ENCODE measurements at places on chromosomes 16 and 17.

GRCh38 chr16:35678-36305, 17.6 kb downstream of the POLR3K start:
- DNase-seq = peak; percentile 4

- DNase-seq = no peak
These were observed 27.5 kb downstream of the TMC7 start for GRCh38 chr16:19011169-19011731.

- no peak for DNase-seq
These were observed 208.3 kb downstream of the RGS9 start for GRCh38 chr17:65345261-65346005.

DNA sequence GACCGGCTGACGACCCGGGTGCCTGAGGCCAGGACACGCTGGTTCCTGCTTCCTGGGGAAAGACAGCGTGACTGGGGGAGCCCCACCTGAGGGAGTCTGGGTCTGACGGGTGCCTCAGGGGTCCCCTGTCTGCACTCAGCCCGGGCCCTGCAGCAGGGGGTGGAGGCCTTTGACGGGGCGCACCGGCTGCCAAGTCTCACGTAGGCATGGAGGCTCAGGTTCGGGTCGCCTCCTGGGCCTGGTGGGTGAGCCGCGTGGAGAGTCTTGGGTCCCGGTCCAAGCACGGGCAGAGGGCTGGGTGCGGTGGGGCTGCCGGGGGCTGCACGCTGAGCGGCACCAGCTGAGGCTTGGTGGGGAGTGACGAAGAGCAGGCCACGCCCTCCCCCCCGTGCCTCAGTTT, 40.9 kb downstream of the SOX8 start:
- DNase-seq = no peak

GRCh38 chr17:38632334-38632733, 26.6 kb upstream of the SRCIN1 start:
- DNase-seq = no peak

DNA sequence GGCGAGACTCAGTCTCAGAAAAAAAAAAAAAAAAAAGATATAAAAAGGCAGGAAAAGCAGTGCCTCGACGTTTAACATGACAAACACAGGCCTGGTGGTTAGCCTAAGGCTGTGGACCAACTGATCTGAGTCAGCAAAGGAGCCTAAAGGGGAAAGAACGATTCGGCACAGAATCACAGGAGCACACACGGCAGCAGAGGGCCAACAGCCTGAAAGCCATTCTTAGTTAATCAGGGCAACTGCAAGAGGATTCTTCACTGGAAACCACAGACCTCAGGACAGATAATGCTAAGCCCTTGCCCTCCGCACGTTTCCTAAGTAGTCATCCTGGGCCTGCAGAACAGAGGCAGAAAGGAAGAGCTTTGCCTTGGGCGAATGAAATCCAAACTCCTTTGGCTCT, 14.7 kb downstream of the TMEM11 start:
- DNase-seq = no peak

DNA sequence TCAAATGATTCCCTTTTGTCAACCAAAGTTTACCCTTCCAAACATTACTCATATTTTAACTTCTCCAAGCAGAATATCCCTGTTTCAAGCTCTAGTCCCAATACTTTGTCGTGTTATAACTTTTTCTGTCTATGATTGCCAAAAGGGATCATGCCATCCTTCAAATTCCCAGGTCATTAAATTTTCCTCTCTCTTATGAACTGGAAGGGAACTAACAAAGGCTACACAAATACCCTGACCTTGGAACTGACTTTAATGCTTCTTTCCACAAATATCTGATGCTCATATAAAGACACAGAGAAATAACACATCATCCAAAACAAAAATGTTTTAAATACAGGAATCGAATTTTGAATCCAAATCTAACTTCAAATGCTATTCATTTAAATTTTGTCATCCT, 1352.7 kb downstream of the CDH11 start:
- no peak for DNase-seq

DNA sequence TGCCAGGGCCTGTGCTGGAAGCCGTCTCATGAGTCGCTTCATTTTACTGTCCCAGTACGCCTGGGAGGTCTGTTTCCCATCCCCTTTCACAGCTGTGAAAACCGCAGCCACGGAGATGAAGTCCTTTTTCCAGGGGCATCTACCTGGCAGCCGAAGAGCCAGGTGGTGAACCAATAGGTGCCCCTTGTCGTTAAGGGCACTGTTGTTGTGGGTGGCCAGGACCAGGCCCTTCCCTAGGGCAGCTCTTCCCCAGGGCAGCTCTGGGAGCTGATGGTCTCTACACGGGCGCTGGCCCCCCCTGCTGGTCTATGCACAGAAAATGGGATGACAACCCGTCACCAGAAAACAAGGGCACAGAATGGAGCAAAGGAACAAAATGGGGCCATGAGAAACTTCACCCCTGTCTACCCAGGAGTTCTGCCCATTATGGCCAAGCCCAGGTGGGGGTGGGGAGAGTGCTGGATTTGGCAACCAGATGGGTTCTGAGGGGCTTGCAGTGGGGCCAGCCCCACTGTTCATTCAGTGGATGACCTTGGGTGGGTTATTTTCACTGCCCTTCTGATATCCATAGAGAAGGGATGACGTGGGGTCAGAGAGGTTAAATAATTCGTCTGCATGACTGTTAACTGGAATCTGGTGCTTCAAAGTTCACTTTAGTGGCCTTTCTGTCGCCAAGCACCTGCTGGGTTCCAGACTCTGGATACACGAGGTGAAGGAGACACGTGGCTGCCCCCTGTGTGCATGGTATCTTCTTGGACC, 11.5 kb downstream of the RMI2 start:
- DNase-seq = peak; percentile 93

- DNase-seq = peak; percentile 76
These were observed 3.3 kb upstream of the COG1 start for GRCh38 chr17:73189417-73190099.

GRCh38 chr16:15773968-15774367, 82.9 kb downstream of the MYH11 start:
- DNase-seq = no peak

GRCh38 chr17:70295731-70296130, 126.4 kb downstream of the KCNJ2 start:
- peak; percentile 62 for DNase-seq

DNA sequence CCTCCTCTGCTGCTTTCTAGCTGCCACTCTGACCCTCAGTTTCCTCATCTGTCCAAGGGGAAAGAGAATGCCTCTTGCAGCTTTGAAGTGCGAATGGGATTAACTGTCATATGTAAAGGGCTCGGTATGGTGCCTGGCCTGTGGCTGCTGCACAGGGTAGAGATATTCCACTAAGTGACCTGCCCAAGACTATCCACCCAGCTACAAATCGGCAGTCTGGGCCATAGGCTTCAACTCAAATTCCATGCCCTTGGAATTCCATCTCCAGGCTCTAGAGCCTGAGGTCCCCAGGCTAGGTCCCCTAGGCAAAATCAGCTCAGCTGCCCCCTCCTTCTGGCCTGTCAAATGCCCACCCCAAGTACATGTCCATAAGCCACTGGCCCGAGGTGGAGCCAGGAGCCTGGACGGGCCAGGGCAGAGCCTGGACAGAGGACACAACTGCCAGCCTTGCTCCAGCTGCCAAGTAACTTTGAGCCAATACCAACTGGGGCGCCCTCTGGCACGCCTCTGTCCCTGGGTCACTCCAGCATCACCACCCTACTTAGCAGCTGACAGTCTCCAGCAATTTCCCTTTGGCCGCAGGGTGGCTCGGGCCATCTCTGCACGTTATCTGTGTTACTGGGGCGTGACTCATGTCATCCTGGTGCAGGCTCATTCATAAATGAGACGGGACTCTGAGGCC, 57.2 kb downstream of the SDK2 start:
- no peak for DNase-seq

GRCh38 chr17:4162775-4163466, 19.9 kb downstream of the CYB5D2 start:
- DNase-seq = peak; percentile 59

DNA sequence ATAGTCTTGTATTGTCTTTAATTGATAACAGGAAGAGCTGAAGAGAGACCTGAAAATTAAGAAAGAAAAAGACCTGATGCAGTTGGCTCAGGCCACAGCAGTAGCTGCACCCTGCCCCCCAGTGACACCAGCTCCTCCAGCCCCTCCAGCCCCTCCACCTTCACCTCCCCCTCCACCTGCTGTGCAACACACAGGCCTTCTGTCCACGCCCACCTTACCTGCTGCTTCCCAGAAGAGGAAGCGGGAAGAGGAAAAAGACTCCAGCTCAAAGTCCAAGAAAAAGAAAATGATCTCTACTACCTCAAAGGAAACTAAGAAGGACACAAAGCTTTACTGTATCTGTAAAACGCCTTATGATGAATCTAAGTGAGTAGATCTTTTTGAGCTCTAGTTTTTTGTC, 36.8 kb downstream of the C17orf58 start:
- no peak for DNase-seq

GRCh38 chr17:81084680-81085419, 49.9 kb downstream of the BAIAP2 start:
- no peak for DNase-seq

DNA sequence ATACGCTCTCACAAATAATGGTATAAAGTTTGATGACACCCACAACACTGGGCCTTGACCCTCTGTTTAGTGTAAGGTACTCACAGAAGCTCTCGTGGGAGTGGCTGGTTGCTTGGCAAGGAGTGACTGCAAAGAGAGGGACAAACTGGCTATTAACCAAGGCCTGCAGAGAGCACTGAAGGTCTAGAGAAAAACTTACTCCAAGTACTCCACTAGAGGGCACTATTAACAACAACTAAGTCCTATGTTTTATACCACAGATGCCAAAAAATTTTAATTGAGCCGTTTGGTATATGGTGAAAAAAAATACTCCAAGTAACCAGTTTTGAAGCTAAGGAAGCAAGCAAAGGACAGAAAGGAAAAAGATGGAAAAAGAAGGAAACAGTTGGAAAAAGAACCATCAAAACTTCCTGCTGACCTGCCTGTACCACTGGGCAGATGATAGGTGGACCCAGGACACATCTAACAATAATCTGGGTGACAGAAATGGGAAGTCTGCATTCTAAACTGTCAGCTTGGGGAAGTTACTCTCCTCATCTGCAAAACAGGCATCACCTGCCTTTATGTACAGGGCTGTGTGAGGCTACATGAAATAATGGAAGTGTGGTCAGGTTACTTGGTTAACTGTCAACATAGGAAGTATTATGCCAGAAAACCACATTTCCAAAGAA, 23.2 kb downstream of the DYNC1LI2 start:
- DNase-seq = peak; percentile 82

GRCh38 chr17:64028874-64029464, 8.5 kb upstream of the ICAM2 start:
- DNase-seq = peak; percentile 84

DNA sequence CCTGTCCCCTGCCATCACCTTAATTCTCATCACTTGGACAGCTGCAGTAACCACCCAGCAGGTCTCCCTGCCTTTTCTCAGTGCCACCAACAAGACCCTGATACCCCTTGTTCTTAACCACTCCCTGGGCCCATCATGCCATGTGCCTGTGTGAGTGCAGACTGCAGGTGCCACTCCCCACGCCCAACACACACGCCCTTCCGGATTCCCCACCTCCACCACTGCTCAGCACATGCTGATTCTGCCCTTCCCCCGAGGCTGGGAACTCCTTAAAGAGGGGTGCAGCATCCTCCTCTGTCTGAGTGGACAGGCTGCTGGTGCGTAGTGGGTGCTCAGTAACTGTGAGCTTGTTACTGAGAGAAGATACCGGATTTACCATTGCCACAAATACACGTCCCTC, 52.4 kb downstream of the PLD6 start:
- no peak for DNase-seq

DNA sequence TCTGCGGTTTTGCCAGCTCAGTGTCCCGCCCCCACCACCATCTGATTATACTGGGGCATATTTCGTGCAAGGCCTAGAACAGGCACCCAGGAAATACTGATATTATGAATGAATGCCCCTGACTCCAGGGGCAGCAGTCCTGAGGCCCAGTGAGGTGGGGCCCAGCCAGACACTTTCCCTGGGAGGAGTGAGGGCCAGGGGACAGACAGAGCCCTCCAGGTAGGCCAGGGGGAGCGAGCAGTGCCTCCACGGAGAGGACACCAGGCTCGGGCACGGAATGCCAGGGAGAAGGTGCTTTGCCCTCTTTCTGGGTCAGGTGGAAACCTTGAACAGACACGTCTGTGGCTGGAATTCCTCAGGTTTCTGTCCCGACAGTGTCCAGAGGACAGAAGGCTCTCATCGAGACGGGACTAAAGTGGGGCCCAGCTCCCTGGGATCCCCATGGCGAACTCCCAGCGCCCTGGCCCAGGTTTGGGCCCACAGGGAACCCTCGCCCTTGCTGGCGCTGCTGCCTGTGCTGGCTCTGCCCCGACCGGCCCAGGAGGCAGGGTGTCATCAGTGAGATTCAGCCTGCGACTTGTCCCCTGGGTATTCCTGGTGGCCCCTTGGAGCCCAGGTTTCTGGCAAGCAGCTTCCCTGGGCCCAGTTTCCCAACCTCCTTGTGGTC, 4.3 kb downstream of the KATNB1 start:
- DNase-seq = no peak

GRCh38 chr16:7363422-7364417, 31.1 kb downstream of the RBFOX1 start:
- DNase-seq = no peak

- DNase-seq = peak; percentile 30
These were observed 9.1 kb downstream of the CEP20 start for GRCh38 chr16:15879255-15879811.

- no peak for DNase-seq
These were observed 3.9 kb upstream of the ZNF207 start for GRCh38 chr17:32345951-32346600.

GRCh38 chr16:10635365-10636021, 55.1 kb upstream of the EMP2 start:
- no peak for DNase-seq

GRCh38 chr17:12706070-12706469, 40.4 kb downstream of the MYOCD start:
- no peak for DNase-seq

DNA sequence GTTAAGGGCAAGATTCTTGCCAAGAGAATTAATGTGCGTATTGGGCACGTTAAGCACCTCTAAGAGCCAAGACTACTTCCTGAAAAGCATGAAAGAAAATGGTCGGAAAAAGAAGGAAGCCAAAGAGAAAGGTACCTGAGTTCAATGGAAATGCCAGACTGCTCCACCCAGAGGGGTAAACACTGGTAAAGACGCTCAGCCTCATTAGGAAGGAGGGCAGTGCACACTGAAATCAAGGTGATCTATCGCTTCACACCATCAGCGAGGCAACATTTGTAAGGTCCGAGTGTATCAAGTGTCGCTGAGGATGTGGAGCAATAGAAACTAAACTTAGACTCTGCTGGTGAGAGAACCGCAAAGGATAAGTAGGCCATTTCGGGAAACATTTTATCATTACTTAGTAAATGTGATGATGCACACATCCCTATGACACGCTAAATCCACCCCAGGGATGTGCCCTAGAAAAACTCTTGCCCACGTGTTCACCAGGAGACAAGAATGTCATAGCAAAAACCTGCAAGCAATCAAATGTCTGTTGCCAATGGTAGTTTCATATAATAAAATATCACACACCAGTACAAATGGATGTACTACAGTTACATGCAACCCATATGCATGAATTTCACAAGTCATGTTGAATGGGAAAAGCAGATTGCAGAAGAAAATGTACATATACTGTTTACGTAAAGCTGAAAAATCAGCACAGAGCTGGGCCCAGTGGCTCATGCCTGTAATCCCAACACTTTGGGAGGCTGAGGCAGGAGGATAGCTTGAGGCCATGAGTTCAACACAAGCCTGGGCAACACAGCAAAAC, 23.6 kb downstream of the CNTROB start:
- DNase-seq = no peak

Data from suppressor macrophage treated with lipopolysaccharide for 1 hour (primary cell).